Activated naive CD8-positive, alpha-beta T cell treated with anti-CD3 and anti-CD28 coated beads, Interleukin-2, amount 50 U/mL, for 16 hours (primary cell): ENCODE measurements at places on chromosomes 11 and 22.

- no peak for DNase-seq
Measured at GRCh38 chr11:8062781-8063257, 18.2 kb upstream of the TUB start.

GRCh38 chr11:60825118-60825517 lies 16.8 kb upstream of the CCDC86 start:
- no peak for DNase-seq

DNA sequence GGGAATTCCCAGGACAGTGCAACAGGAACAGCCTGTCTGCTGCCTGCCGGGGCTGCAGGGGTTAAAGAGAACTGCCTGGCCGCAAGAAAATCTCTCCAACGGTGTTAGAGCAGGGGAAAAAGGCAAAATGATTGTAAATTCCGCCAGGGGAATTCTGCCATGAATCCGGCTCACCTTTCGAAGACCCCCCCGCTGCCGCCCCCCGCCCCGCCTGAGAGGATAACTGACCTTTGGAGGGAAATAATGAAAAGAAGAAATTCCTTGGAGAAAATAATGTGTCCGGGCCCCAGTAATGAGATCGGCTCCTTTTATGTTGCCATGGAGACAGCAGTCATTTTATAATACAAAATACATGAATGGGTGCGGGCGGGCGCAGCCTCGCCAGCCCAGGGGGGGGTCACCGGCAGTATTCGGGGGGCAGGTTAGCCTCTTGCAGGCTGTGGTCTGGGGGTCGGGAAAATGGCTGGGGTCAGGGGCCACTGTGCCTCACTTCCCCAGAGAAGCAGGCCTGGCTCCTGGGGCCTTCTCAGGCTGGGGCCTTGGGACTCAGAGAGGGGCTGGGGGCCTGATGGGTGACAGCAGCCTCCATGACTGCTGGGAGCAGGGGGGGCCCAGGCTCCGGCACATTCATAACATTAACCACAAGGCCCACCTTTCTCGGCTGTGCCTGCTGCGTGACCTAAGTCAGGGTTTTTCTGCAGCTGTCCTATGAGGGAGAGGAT lies 228.1 kb downstream of the MN1 start:
- no peak for DNase-seq

- no peak for DNase-seq
Measured at GRCh38 chr22:27129266-27129665, 471.9 kb downstream of the MIAT start.

GRCh38 chr11:116420770-116421528 lies 351.8 kb downstream of the BUD13 start:
- DNase-seq: no peak

DNA sequence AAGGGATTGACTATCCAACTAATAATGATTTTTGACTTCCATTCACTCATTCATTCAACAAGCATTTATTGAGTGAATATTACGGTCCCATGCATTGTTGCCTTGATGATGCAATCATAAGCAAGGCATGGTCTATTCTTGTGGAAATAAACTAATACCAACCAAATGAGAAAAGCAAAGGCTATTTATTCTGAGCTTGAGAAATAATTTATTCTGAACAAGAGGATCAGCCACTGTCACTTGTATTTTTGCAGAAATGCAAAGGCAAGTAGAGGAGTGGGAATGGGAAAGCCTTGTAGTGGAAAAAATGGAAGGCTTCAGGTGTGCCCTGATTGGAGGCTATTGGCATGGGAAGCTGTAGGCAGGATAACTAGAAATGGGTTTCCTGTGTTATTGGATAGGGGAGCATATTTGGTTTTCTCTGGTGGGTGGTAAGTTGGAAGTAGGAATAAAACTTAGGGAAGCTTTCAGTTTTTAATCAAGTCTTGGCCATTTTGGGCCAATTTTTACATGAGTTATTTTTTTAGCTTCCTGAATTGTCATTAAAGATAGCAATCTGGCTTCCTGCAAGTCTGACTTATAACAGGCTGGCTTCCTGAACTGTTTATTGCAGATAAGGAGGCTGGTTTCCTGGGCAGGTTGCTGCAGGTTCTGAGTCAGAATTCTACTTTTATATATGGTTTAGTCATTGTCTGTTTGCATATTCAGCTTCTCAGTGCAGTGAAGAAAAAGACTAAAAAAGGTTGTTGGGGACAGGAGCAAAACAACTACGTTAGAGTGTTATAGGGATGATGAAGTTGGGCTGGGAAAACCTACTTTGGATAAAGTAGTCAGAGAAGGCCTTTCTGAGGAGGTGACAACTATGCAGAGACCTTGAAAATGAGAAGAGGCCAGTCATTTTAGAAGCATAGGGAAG lies 106.7 kb downstream of the APIP start:
- no peak for DNase-seq

GRCh38 chr11:92462821-92463220 lies 238.2 kb downstream of the FAT3 start:
- no peak for DNase-seq

GRCh38 chr22:38335077-38335476 lies 17.8 kb upstream of the CSNK1E start:
- no peak for DNase-seq

DNA sequence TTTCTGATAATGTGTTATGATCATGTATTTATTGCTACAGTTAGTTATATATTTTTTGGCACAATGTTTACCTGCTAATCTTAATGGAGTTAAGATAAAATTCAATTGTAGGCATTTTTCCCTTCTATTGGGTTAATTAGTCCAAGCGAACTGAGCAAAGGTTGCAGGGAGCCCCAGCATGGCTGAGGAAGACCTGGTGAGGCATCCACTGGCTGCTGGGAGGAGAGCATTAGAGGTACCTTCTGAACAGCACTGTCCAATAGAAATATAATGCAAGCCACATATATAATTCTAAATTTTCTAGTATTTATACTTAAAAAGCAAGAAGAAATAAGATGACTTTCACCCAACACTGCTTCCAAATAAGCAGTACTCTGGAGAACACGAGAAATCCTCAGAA lies 689 bp upstream of the TMEM126A start:
- no peak for DNase-seq

DNA sequence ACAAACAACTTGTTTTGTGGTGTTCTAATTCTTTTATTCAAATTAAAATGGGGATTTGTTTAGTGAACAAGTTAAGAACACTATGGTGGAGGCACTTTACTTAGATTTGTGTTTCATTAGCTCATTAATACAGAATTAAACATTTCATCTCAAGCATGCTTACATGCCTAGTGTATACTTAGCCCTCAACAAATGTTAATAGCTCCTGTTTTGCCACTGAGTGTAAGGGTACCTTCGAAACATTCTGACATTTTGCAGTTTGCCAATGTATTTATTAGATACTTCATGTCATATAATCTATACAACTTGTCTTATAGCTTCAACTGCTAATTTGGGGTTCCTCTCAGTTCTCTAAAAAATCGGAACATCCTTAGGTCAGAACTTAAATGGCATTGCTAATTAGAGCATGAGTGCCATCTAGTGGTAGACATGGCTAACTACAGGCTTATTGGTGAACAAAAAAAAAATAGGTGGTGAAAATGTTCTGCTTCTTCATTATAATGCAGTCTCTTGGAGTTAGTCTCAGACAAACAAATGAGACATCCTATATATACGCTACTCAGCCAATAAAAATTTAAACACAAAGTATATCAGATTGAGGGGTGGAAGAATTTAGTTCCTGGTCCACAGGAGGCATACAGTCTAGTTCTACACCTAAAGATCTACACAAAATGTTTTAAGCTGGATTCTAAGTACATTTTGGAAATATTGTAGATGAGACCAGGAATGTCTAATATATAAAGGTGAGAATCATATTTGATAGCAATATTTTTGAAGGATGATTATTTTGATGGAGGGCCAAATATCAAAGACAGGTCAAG lies 4.9 kb upstream of the CNTN5 start:
- no peak for DNase-seq

DNA sequence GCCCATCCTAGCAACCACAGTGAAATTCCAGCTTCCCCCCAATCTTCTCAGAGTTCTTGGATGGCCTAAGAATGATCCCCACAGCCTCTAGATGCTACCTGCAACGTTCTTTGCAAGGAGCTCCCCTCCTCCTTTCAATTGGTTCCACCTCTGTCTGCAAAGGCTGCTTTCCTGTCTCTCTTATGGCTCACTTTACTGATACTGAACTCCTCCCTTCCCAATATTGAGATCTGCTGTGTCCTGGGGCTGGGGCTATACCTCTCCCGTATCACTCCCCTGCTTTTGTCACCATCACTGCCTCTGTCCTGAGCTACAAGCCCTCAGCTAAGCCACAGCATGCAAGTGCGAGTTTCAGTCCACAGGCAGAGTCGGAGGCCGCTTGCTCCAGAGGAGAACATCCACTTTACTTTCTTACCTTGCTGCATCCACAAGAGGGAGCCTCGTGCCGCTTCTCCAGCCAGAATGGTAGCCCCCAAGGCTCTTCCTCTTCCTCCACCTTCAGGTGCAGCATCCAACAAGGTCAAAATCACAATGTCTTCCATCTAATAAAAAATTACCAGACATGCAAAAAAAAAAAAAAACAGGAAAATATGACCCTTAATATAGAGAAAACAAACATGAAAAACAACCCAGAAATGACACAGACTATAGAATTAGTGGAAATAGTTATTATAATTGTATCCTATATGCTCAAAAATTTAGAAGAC lies 48.6 kb upstream of the TMEM45B start:
- DNase-seq: no peak

- no peak for DNase-seq
Measured at GRCh38 chr11:99554232-99554903, 533.6 kb downstream of the CNTN5 start.

DNA sequence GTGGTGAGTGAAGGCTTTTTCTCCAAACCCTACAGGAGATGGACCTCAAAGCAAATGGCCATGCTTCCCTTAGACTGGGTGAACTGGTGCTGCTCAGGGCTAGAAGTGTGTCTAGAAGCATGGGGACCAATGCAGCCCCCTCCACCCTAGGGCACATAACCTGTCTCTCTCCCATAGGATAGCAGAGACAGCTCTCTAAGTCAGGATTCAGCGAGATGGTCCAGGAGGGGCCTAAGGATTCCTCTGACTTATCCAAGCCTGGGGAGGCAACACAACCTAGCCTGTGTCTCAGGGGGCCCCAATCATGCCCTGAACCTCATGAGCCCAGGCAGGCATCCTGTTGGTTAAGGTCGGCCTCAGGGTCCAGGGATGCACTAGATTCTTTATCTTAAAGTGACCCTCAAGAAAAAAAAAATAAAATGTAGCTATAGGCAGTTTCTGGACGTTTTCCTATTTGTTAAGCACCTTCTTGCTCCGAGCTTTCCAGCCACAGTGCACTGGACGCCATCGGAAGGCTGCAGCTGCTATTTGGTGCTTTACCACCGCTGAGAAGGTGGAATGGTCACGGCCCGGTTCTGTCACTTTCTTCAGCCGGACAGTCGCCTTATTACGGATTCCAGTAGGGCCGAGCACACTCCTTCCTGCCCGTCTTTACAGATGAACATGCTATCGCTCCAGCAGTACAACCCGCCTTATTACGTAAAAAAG lies 5.0 kb upstream of the CCND1 start:
- no peak for DNase-seq

GRCh38 chr11:101407324-101407723 lies 176.5 kb downstream of the TRPC6 start:
- no peak for DNase-seq

DNA sequence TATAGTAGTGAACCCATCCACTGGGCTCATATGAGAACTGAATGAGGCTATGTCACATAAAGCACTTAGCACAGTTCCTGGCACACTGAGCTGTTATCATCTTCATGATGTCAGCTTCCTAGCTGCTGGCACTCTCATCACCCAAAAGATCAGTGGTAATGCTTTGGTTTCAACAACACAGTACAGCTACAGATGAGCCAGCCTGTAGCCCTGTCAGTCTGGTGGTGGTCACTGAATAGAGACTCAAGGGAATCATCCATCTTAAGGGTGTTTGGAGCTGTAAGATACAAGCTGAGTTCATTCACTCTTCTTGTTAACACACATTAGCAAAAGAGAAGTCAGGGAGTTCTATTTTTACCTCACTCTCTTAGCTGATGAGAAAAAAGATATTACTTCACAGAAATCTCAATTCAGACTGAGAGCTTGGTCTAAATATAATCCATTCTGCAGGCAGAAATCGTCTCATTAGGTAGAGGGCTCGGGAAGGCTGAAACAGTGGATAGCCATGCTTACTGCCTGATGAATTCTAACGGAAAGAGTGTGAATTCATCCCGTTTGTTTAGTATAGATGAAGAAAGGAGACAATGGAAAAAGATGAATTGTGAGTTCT lies 6.3 kb upstream of the SLC1A2 start:
- DNase-seq: no peak

DNA sequence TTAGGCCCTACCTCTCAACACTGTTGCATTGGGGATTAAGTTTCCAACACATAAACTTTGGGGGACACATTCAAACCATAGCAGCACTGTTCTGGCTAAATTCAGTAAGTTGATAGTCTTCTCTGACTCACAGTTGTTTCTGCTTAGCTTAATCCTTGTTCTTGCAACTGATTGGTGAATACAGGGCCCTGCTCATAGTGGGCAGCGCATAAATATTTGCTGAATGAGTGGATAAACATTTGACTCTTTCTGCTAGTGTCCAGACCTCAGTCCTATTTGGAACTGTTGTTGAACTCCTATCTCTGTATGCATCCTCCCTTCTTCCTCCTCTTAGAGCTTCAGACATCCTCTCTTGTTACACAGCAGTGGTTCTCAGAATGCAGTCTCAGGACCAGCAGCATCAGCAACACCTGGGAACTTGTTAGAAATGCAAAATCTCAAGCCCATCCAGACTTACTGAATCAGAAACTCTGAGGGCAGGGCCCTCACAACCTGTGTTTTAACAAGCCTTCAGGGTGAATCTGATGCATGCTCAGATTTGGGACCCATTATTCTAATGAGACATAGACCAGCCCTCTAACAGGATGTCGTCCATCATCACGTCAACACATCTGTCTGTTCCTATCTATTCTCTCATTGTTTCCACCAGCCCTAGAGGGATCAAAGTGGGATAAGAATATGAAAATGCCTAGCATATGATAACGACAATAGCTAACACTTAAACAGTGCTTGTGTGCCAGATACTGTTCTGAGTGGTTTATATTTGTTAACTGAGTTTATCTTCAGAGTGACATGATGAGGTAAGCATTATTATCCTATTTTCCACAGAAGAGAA lies 22.3 kb downstream of the SPON1 start:
- no peak for DNase-seq

- no peak for DNase-seq
Measured at GRCh38 chr11:113873236-113873626, 2.1 kb downstream of the USP28 start.

- DNase-seq: no peak
Measured at GRCh38 chr22:37196539-37197450, 8.7 kb upstream of the C1QTNF6 start.
